Retina (tissue), 1 donor: ENCODE measurements at places on chromosomes 2 and 18.
A peak's percentile ranks its signal among the peaks of the same experiment; 100 is the strongest.

DNA sequence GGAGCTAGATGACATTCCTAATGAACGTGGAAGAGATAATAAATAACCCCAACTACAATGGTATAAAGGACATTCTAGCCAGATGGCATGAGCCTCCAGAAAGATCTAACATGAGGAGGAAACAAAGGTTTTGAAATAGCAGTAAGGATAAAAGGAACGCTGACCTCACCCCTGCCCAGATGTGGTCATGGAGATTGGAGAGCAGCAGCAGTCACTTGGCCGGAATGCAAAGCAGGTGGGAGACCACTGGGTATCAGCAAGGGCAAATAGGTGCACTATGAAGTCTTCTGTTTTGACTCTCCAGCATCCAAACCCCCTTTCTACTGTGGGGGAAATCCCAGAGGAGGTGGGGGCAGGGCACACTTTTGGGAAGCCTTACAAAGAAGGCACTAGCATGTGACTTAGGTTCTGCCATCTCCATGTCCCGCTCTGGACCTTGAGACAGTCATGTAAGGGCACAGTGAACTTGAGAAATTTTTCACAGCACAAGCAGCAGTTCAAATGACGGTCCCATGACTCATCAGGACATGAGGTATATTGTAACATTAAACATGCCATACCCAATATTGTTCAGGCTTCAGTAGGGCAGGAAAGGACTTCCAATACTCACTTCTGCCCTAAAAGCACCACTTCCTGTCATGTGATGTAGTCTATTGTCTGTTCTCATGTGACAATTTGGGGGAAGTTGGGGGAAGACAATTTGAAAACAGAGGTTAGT is 55.2 kb downstream of the METTL4 start:
- no peak for DNase-seq

- no peak for DNase-seq
Measured at GRCh38 chr2:168649105-168649504, 153.3 kb upstream of the NOSTRIN start.

GRCh38 chr2:105804266-105804665 is 59.6 kb downstream of the NCK2 start:
- DNase-seq: peak; percentile 43

DNA sequence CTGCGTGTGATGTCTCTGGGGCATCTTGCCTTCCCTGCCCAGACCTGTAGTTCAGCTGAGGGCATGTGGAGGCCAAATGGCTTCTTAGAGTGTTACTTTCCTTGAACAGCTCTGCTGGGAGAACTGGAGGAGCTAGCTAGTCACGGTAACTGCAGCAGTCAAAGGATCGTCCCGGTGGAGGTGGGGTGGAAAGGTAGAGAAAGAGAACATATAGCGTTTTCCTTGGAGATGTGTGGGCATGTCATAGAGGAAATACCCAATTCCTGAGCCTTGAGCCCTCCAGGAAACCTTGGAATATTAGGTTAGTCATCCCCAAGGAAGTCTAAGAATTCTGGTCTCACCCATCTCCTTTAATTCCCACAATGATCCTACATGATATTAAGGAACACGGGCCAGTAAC is 33.5 kb upstream of the IL37 start:
- no peak for DNase-seq

GRCh38 chr2:218962859-218963492 is 3.5 kb downstream of the CDK5R2 start:
- peak; percentile 98 for DNase-seq

DNA sequence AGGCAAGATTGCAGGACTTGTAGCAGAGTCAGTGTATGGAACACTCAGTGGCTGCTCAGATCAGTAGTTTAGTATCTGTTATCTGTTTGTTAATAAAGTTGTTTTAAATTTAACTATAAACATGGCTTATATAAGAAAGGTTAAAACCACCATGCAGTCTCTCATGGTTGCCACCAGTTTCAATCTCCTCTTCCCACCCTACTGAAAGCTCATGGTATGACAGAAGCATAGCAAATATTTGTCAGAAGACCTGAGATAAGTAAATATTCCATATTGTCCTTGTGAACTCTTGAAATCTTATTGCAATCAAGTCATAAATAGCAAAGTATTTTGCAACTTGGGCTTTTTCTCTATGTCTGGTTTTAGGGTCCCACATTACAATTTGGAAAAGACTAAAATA is 2.1 kb upstream of the COL5A2 start:
- DNase-seq: no peak

- no peak for DNase-seq
Measured at GRCh38 chr2:208077276-208077675, 47.0 kb downstream of the CRYGD start.

DNA sequence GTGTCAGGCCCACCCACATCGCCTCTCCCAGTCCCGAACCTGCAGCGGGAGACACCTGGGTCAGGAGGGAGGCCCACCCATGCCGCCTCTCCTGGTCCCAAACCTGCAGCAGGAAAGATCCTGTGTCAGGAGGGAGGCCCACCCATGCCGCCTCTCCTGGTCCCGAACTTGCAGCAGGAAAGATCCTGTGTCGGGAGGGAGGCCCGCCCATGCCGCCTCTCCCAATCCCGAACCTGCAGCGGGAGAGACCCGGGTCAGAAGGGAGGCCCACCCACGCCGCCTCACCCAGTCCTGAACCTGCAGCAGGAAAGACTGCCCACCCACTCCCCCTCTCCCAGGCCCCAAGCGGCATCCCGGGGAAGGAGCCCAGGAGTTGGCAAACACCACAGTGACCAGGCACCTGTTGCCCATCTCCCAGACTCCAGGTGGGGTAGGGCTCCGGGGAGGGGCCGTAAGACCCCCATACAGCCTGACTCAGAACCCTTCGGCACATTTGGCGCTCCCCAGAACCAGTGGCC is 7.8 kb downstream of the SLC66A2 start:
- no peak for DNase-seq

DNA sequence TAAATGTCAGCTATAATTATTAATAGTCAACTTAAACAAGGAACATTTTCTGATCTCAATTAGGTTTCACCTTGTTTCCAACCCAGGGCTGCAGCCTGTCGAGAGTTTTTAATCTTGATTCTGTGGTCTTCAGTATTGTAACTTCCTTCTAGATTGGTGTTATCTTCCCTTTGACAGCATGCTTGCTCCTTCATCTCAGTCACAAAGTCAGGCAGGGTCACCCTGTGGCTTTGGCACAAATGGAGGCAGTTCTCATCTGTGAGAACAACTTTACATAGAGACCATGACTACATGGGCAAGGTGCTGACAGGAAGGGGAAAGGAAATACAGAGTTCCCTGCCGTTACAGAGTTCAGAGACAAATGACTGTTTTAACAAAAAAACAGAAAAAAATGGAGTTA is 50.5 kb downstream of the HNRNPLL start:
- no peak for DNase-seq

DNA sequence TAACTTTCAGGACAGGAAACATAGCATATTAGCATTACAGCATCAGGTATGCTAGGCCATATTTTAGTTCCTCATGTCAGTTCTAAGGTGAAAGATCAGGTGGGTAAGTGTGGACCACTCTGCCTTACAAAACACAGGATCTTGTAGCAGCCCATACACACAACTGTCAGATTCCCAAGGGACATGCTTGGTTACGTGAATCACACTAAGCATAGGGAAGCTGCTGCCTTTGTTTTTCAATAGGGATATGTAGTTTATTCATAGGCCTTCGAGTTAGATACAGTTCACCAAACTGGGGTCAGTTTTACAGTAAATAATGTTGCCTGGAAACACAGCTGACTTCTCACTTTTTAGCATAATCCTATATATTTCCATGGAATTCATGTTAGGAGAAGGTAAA is 116.1 kb upstream of the OTX1 start:
- no peak for DNase-seq

GRCh38 chr18:63302220-63302619 is 17.3 kb downstream of the BCL2 start:
- no peak for DNase-seq

DNA sequence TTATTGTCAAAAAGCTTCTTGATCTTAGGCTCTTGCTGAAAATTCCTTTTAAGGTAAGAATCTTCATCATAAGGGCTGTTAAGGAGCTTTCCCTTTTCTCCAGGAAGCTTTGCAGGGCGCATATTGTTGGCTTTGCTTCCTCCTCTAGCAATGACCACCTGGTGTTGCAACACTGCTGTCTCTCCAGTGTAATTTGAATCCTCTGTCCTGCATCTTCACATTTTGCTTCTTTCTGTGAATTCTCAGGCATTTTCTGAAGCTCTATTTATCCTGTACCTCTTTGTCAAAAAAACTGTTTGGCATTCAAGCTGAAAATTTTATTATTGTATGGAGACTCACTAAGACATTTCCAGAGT is 533.1 kb upstream of the CHAC2 start:
- DNase-seq: no peak

GRCh38 chr2:98134172-98135005 is 47.4 kb downstream of the VWA3B start:
- DNase-seq: peak; percentile 41

GRCh38 chr18:59893971-59894370 is 5.8 kb upstream of the PMAIP1 start:
- DNase-seq: no peak

DNA sequence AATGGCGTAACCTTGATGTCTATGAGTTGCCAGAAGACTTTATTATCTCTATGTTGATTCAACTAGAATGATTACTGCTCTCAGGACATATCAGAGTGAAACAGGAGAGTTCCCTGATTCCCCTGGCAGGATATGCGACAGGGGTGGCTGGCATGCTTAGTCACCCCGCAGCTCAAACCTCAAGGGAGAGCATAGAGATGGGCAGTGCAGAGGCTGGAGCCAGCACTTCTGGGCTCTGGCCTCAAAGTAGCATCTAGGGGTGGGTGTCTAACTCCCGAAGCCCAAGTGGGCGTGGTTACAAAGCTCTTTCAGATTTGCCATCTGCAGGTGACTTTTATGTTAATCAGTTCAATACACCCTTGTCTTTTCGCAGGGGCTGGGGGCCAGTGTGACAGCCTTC is 391.6 kb downstream of the ADCYAP1 start:
- DNase-seq: no peak

GRCh38 chr2:96891591-96892333 is 21.9 kb upstream of the SEMA4C start:
- DNase-seq: no peak
